ENCODE measurements at places on chromosomes 12 and 14. TPM values are rescaled to one million over a fixed set of nuclear protein-coding genes. Genes with fewer than 3 reads are reported as not detected.

The ANKRD52 gene
- total RNA-seq, result 35.4 TPM

DNA sequence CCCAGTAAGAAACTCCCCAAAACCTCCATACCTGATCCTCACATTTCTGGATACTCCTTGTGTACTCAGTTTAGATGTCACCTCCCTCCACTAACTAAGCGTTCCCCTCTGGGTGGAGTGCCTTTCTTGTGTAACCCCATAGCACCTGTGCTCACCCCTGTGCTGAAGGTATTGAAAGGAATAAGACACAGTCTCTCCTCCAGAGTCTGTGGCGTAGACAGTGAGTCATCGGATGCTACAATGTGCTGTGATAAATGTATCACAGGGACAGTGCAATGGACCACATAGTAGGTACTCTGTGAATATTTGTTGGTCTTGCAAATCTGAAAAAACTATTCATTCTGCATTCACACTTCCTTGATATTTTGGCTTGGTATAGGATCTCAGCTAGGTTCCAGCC lies 30.8 kb downstream of the TSPAN9 start:
- no peak for DNase-seq
- no peak overlapping the region for H3K4me3 ChIP-seq
- no peaks in the 10 kb centered on the region for H3K36me3 ChIP-seq
- H3K27me3 ChIP-seq, result no peaks in the 10 kb centered on the region
- peaks cover 35% of the 10 kb centered on the region for H3K4me1 ChIP-seq

DNA sequence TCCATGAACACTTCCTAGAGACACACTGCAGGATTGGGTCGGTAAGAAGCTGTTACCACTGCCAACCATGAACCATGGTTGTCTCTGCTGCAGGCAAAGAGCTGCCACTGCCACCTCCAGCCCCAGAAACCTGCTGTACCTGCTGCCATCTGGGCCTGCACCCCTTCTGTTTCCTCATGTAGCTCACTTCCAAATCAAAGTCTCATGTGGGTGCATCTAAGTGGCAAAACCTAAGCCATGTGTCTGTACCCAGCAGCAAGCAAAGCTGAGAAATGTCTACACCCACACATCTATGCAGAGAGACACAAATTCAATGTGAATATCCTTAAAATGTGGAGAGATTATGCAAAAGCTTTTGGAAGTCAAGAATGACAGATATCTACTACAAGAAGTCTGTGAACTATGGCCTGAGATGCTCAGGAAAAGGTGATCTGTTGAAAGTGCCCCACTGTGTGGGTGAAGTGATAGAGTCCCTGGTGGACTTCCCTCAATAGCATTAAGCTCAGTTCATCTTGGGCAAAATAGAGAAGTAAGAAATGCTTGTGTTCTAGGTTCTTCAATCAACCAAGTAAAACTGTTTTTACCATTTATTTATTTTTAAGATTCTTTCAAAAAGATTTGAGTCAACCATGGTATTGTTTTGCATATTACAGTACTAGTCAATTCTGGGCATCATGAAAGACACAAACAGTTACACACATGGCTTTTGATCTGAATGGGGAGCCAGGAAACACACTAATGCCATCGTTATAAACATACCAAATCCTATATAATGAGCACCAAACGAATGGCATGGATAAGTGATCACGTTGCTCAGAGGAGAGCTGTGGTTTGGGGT lies 64.4 kb downstream of the FOS start:
- H3K36me3 ChIP-seq, result no peaks in the 10 kb centered on the region
- H3K4me1 ChIP-seq, result no peaks in the 10 kb centered on the region
- no peak overlapping the region for H3K4me3 ChIP-seq
- no peaks in the 10 kb centered on the region for H3K27me3 ChIP-seq

The ITPK1 gene
- 97.7 TPM for total RNA-seq

DNA sequence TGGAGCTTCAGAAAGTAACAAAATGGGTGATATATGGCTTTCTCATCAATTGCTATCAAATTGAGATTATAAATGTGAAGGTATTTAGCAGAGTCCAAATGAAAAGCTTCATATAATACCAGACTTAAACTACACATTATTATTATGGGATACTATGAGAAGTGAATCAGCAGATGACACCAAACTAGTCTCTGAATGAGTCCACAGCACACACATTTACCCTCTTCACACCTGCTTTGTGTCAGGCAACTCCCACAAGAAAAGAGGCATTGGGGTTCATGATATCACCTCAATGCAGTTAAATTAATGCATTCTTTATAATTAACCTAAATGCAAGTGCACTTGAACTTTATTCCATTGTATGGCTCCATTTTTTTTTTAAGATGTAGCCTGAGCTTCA lies 330.5 kb downstream of the BCL11B start:
- no peaks in the 10 kb centered on the region for H3K36me3 ChIP-seq
- H3K4me3 ChIP-seq, result no peak overlapping the region
- no peak for DNase-seq
- H3K27me3 ChIP-seq, result no peaks in the 10 kb centered on the region
- H3K27ac ChIP-seq, result no peak overlapping the region

DNA sequence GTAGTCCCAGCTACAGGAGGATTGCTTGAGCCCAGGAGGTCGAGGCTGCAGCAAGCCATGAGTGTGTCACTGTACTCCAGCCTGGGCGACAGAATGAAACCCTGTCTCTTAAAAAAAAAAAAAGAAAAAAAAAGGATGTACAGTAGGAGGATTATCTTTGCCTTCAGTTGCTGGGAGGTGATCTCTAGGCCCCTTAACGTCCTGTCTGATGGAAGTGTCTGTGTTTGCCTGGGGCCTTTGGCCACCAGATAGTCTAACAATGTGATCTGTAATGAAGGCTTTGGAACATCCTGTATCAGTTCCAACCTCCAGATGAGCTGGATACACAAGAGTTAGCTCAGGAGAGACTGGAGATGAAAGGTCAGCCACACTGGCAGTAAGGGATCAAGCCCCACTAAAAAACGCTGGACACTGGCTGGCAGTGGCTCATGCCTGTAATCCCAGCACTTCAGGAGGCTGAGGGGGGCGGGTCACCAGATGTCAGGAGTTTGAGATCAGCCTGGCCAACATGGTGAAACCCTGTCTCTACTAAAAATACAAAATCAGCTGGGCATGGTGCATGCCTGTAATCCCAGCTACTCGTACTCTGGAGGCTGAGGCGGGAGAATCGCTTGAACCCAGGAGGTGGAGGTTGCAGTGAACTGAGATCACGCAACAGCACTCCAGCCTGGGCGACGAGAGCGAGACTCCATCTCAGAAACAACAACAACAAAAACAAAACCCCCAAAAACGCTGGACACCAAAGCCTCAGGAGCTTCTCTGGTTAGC lies 19.0 kb upstream of the HNF1A start:
- H3K4me1 ChIP-seq, result no peaks in the 10 kb centered on the region
- H3K27me3 ChIP-seq, result no peaks in the 10 kb centered on the region
- no peaks in the 10 kb centered on the region for H3K36me3 ChIP-seq
- no peak overlapping the region for H3K4me3 ChIP-seq
- H3K27ac ChIP-seq, result no peak overlapping the region

GRCh38 chr14:64637735-64638473 lies 66.3 kb upstream of the PLEKHG3 start:
- no peaks in the 10 kb centered on the region for H3K27me3 ChIP-seq
- no peak for DNase-seq
- H3K4me3 ChIP-seq, result no peak overlapping the region
- H3K27ac ChIP-seq, result no peak overlapping the region
- no peaks in the 10 kb centered on the region for H3K36me3 ChIP-seq
- no peaks in the 10 kb centered on the region for H3K4me1 ChIP-seq

- no peaks in the 10 kb centered on the region for H3K27me3 ChIP-seq
- no peaks in the 10 kb centered on the region for H3K36me3 ChIP-seq
- DNase-seq, result no peak
- no peak overlapping the region for H3K27ac ChIP-seq
- H3K4me1 ChIP-seq, result no peaks in the 10 kb centered on the region
- H3K4me3 ChIP-seq, result no peak overlapping the region
These were observed 89.6 kb downstream of the NUAK1 start for GRCh38 chr12:106049105-106049504.
